Gastrocnemius medialis (tissue), 4 donors: ENCODE measurements at places on chromosomes 5 and 9. TPM values are rescaled to one million over a fixed set of nuclear protein-coding genes. Genes with fewer than 3 reads are reported as not detected.

DNA sequence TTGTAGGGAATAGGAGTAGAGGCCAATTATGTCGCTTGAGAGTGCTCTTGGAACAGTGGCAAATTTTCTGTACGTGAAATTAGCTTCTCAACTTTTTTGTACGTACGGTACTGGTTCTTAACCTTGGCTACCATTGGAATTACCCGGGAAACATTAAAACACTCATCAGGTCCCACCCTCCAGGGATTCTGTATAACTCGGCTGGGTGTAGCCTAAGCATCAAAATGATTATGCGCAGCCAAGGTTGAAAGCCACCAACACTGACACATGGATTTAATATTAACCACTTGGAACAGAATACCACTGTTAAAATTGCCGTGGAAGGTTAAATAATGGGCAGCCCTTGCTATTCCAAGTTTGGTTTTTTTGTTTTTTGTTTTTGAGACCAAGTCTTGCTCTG is 17.4 kb downstream of the DNAJA1 start:
- DNase-seq, result no peak

Gene BRINP1
- not detected for total RNA-seq

GRCh38 chr9:6669881-6670280 is 24.4 kb upstream of the GLDC start:
- no peak for DNase-seq

Gene N4BP3
- 1.9 TPM for total RNA-seq

GRCh38 chr5:175681968-175682340 is 24.1 kb downstream of the HRH2 start:
- DNase-seq, result no peak

DNA sequence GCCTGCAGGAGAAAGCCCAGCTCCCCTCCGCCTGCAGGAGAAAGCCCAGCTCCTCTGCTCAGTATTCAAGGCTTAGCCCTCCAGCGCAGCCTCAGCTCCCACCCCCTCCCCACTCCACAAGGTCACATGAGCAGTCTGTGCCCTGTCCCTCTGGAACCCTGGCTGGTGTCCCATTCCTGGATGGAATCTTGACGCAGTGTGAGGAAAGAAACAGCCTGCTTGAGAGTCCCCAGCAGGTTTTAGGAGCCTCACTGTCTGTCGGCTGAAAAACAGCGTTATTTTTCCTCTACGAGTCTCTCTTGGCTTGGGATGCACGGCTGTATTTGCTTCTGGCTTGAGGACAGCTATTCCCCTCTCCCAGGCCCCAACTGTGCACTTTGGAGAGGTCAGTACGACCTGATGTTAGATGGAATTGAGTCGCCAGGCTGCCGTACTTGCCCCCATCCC is 210.1 kb upstream of the TRIM32 start:
- no peak for DNase-seq

Gene CDH18
- not detected for total RNA-seq

GRCh38 chr5:137022043-137022442 is 477.1 kb downstream of the SPOCK1 start:
- no peak for DNase-seq

Gene FGFR4
- total RNA-seq, result 3.5 TPM

DNA sequence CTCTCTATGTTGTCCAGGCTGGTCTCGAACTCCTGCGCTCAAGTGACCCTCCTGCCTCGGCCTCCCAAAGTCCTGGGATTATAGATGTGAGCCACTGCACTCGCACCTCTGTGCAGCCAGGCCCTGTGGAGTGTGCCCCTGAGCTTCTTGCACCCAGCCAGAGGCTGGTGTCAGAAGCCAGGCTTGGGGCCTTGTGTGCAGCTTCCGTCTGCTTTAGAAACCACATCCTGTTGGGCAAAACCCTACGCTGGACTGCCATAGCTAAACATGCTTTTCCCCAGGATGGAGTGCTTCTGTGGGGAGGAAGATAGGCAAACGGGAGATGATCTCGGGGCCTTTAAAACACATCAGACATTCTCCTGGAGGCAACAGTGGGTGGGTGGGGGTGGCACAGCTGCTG is 40.1 kb downstream of the PRRT1B start:
- no peak for DNase-seq

DNA sequence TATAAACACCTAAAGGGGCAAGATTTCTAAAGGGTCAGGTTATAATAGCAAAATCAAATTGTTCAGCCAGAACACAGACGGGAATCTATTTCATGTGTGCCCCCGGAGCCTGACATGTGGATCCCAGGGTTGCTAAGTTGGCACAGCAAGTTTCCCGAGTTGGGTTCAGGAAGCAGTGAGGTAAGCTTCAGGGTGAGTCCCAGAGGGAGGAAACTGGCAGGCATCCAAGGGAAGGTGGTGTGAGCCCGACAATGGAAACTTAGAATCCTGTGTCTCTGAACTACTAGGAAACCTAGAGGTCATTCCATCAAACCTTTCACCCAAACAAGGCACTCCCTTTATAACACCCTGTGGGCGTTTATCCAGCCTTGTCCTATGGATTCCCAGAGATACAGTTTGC is 98.4 kb downstream of the ADRB2 start:
- no peak for DNase-seq

- DNase-seq, result peak; percentile 60
These were observed 29.9 kb downstream of the CSF2 start for GRCh38 chr5:132103332-132103951.
